ENCODE measurements at places on chromosomes 7 and 10.

DNA sequence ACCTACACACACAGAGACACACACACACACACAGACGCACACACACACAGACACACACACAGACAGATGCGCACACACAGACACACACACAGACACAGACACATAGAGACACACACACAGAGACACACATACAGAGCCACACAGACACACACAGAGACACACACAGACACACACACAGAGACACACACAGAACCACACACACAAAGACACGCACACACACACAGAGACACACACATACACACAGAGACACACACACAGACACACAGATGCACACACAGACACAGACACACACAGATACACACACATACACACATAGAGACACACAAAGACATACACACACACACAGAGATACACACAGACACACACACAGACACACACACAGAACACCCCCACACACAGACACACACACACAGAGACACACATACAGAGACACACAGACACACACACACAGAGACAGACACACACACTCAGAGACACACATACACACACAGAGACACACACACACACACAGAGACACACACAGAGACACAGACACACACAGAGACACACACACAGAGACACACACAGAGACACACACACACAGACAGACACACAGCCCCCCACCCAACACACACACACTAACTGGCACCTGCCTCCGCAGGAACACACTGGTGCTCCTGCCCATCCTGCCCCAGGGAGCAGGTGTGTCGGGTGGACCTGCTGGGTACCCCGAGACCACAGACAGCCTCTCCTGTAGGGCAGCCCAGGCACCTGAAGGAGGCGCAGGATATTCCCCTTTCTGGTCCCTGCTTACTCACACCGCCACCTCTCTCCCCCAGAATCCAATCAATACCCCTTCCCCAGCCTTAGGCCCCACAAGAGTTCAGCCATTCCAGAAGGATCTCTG is 5.4 kb upstream of the FZD9 start:
- H3K36me3 ChIP-seq, result peaks cover 2% of the 10 kb centered on the region
- no peak overlapping the region for H3K4me3 ChIP-seq
- no peak for DNase-seq
- no peaks in the 10 kb centered on the region for H3K27me3 ChIP-seq

DNA sequence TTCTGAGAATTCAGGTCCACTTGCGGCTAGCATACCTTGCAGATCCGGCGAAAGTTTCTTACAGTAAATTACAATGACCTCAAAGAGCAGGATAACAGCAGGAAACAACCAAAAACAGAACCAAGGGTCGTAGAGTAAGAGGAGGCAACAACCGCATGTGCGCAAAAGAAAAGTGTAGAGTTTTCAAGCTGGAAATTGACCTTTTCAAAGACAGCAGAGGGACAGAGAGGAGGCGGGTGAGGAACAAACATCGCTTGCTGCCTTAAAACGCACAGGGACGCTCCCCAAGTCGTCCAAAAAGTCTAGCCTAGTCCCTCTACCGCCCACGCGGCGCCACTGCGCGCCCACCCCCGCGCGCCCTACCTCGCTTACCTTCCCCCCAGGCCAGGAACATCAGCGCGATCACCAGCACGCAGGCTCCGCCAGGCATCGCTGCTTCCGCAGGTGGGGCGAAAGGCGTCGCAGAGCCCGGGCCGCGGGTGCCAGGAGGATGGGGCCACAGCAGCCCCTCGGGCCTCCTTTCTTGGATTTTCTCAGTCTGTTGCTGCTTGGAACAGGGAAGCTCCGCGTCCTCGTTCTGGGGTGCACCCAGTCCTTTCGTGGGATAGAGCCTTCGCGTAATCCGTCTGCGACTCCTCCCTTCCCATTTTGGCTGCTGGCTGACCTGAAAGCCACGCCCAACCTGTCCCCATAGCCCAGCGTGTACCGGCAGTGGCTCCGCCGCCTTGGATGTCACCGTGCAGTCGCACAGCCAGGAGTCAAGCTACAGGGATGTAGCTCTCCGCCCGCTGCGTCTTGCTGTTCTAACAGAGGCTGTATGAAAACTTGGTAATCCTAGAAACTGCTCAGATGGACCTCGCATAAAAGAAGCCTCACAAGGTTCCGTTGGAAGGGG is at the start of gene VWDE:
TSS of gene VWDE (minus strand) at position 579 of the 895 bp plus-strand sequence. CDS start at position 430, 149 bp downstream.
- H3K36me3 ChIP-seq, result peaks cover 3% of the 10 kb centered on the region
- H3K4me1 ChIP-seq, result peaks cover 15% of the 10 kb centered on the region
- H3K4me3 ChIP-seq, result peak within 1 kb of the TSS; percentile 95
- H3K27me3 ChIP-seq, result peaks cover 9% of the 10 kb centered on the region
- peak within 1 kb of the TSS; percentile 89 for H3K27ac ChIP-seq

GRCh38 chr10:44352316-44353127 is 32.4 kb downstream of the CXCL12 start:
- H3K4me1 ChIP-seq, result no peaks in the 10 kb centered on the region
- H3K27me3 ChIP-seq, result peaks cover 29% of the 10 kb centered on the region
- no peaks in the 10 kb centered on the region for H3K36me3 ChIP-seq
- H3K4me3 ChIP-seq, result no peak overlapping the region

- H3K27ac ChIP-seq, result no peak overlapping the region
- no peak for DNase-seq
- H3K4me1 ChIP-seq, result no peaks in the 10 kb centered on the region
These were observed 417.2 kb upstream of the C7orf33 start for GRCh38 chr7:148173369-148173768.

DNA sequence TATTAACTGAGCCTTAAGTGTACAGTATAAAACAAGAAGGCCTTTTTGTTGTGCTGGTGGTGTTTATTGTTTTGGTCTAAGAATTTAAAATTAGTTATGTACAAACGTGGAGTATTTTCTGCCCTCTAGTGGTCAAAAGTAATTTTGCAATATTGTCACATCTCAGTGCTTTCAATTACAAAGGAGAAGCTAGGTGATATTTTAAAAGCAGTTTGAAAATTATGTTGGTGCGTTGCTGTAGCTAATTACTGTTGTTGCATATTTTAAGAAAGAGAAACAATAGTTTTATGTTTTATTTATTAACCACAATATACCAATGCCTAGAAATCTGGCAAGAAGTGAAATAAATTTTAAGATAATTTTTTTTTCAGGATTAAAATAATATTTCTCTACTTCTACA is 11.4 kb downstream of the NPVF start:
- H3K36me3 ChIP-seq, result no peaks in the 10 kb centered on the region
- DNase-seq, result no peak
- H3K27me3 ChIP-seq, result peaks cover 36% of the 10 kb centered on the region
- no peak overlapping the region for H3K4me3 ChIP-seq

DNA sequence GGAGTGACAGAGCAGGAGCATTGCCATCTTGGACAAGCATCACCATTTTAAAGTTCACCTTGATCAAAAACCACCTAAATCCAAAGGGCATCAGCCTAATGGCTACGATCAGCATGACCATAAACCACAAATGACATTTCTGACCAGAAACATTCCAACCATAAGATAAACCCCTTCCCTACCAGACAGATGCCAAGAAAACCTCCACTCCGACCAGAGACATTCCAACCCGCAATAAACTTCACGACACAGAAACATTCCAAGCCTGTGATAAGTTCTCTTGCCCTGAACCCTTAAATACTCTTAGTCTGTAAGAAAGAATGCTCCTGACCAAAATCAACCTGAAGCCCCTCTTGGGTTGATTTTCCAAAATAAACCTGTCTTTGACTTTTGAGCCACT is 606.9 kb downstream of the POM121L12 start:
- H3K36me3 ChIP-seq, result no peaks in the 10 kb centered on the region
- H3K4me1 ChIP-seq, result no peaks in the 10 kb centered on the region
- H3K27ac ChIP-seq, result no peak overlapping the region
- no peak overlapping the region for H3K4me3 ChIP-seq

DNA sequence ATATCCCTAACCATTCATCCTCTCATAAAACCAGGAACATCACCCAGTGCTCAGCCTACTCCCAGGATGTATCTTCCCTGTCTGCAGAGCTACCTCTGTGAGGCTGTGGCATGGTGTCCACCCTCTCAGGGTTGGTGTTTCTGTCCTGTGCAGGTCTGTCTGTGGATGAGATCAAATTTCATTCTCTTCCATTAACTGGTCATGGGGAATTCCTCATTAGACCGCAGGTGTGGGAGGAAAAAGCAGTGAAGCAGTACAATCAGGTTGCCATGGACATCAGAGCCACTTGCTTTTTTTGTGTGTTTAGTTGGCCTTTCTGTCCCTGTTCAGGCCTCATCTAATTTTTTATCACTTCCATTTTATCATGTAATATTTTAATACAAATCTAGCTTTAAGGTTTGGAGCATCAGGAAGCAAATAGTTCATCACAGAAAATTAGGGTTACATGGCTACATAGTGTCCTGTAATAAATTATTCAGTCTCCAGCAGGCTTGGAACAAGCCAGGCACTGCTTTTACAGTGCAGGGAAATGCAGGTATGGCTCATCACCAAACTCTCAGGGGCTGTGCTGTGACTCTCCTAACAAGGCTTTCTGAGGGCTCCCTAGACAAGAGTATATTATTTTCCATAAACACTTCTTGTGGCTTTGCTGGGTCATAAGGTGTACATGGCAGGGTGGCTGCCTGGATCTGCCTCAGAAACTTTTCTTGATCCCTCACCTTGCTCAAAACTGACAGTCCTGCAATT is 594.9 kb upstream of the IGFBP3 start:
- no peak overlapping the region for H3K27ac ChIP-seq
- no peaks in the 10 kb centered on the region for H3K27me3 ChIP-seq
- H3K4me3 ChIP-seq, result no peak overlapping the region
- DNase-seq, result no peak
- H3K4me1 ChIP-seq, result no peaks in the 10 kb centered on the region

- H3K36me3 ChIP-seq, result peaks cover 2% of the 10 kb centered on the region
- no peak overlapping the region for H3K27ac ChIP-seq
- DNase-seq, result no peak
- peaks cover 20% of the 10 kb centered on the region for H3K27me3 ChIP-seq
- H3K4me1 ChIP-seq, result no peaks in the 10 kb centered on the region
These were observed 48.1 kb downstream of the JAKMIP3 start for GRCh38 chr10:132113766-132114365.

DNA sequence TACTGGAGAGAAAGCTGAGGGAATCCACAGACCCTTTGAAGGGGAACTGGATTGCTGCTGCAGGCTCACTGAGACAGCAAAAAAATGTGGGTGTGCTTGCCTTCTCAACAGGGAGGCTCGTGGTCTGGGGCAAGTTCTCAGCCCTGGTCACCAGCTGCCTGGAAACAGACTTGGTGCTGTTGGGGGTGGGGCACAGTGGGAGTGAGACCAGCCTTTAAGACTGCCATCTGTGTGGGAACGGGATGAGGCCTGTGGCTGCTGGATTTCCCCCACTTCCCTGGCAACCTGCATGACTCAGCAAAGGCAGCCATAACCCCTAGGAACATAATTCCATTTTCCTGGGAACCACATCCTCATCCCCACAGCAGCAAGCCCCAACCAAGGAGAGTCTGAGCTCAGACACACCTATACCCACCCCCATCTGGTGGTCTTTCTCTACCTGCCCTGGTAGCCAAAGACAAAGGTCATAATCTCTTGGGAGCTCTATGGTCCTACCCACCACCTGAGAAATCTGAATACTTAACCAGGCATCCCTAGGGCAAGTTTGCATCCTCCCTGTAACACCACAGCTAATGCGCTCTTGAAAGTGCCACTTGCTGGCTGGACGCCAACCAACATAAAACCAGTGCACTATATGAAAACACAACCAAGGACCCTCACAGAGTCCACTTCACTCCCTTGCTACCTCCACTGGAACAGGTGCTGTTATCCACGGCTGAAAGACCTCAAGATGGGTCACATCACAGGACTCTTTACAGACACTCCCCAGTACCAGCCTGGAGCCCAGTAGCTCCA is 45.0 kb upstream of the TFEC start:
- no peak overlapping the region for H3K4me3 ChIP-seq
- no peaks in the 10 kb centered on the region for H3K4me1 ChIP-seq
- H3K27ac ChIP-seq, result no peak overlapping the region
- DNase-seq, result no peak

- peaks cover 8% of the 10 kb centered on the region for H3K27me3 ChIP-seq
- no peak overlapping the region for H3K27ac ChIP-seq
- no peak for DNase-seq
- no peaks in the 10 kb centered on the region for H3K4me1 ChIP-seq
- H3K4me3 ChIP-seq, result no peak overlapping the region
These were observed 264.7 kb upstream of the AKR1E2 start for GRCh38 chr10:4561296-4561695.

GRCh38 chr7:10075866-10076265 is 897.8 kb upstream of the PHF14 start:
- no peaks in the 10 kb centered on the region for H3K27me3 ChIP-seq
- H3K4me1 ChIP-seq, result no peaks in the 10 kb centered on the region
- H3K27ac ChIP-seq, result no peak overlapping the region
- H3K36me3 ChIP-seq, result no peaks in the 10 kb centered on the region

GRCh38 chr10:95987685-95988426 is 55.5 kb upstream of the CCNJ start:
- H3K4me3 ChIP-seq, result no peak overlapping the region
- no peak for DNase-seq
- H3K27ac ChIP-seq, result no peak overlapping the region
- H3K4me1 ChIP-seq, result peaks cover 2% of the 10 kb centered on the region
- peaks cover 19% of the 10 kb centered on the region for H3K27me3 ChIP-seq
- H3K36me3 ChIP-seq, result no peaks in the 10 kb centered on the region

- no peak for DNase-seq
- no peaks in the 10 kb centered on the region for H3K4me1 ChIP-seq
- no peaks in the 10 kb centered on the region for H3K27me3 ChIP-seq
- no peaks in the 10 kb centered on the region for H3K36me3 ChIP-seq
- no peak overlapping the region for H3K4me3 ChIP-seq
- no peak overlapping the region for H3K27ac ChIP-seq
These were observed 76.4 kb downstream of the MBL2 start for GRCh38 chr10:52696232-52696631.

- H3K27ac ChIP-seq, result peak overlapping the region; percentile 29
- DNase-seq, result no peak
- H3K4me1 ChIP-seq, result peaks cover 62% of the 10 kb centered on the region
- no peaks in the 10 kb centered on the region for H3K27me3 ChIP-seq
These were observed 7.0 kb downstream of the OSBPL3 start for GRCh38 chr7:24972991-24973390.

DNA sequence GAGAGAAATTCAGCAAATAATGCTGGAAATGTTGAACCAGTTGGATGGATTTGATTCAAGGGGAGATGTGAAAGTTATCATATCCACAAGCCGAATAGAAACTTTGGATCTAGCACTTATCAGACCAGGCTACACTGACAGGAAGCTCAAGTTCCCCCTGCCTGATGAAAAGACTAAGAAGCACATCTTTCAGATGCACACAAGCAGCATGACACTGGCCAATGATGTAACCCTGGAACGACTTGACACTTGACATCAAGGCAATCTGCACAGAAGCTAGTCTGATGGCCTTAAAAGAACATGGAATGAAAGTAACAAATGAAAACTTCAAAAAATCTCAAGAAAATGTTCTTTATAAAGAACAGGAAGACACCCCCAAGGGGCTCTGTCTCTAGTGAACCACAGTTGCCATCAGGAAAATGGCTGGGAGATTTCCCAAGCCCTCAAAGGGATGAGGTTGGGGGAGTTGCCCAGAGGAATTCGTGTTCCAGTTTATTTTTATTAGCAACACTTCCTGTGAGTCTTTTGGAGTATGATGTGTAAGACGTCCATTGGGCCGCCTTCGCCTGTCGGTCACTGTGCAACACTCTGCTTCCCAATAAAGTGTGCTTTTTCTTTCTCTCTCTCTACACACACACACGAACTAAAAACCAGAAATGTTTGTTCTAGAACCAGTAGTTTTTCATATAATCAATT is 200.0 kb downstream of the HIBADH start:
- H3K27ac ChIP-seq, result no peak overlapping the region
- DNase-seq, result no peak
- peaks cover 2% of the 10 kb centered on the region for H3K36me3 ChIP-seq
- H3K27me3 ChIP-seq, result peaks cover 61% of the 10 kb centered on the region
